Cardiac septum (tissue), 1 donor: ENCODE measurements at places on chromosomes 3 and 15. TPM values are rescaled to one million over a fixed set of nuclear protein-coding genes. Genes with fewer than 3 reads are reported as not detected.

GRCh38 chr15:63857461-63857856, 23.7 kb upstream of the HERC1 start:
- DNase-seq = no peak

- no peak for DNase-seq
Measured at GRCh38 chr3:42846685-42847522, 28.8 kb downstream of the CYP8B1 start.

The PRICKLE2 gene
- 12.4 TPM for total RNA-seq

DNA sequence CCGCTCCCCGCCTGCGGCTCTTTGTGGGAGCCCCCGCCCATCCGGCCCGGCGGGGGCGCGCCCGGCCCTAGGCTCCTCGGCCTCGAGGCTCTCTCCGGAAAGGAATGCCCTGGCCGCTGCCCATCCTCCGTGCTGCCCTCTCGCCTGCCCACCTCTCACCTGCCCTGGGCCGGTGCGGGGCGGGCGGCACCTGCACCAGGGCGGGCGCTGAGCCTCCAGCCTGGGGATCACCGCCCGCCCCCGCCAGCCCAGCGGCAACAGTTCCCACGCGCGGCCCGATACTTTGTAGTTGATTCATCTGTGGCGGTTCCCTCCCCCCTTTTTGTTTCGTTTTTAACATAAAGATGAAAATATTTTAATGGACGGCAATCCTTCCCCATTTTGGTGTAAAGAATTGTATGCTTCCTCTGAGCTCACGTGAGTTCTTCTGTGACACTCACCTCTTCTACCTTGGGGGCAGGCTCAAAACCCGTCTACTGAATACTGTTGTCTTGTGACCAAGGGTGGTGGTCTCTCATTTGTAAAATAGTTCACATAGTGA, 1.9 kb downstream of the KLF13 start:
- no peak for DNase-seq

The NFKBIZ gene
- total RNA-seq = 16.0 TPM

The TMA7 gene
- 192 TPM for total RNA-seq

The TRPM1 gene
- not detected for total RNA-seq

The TMEM207 gene
- not detected for total RNA-seq

DNA sequence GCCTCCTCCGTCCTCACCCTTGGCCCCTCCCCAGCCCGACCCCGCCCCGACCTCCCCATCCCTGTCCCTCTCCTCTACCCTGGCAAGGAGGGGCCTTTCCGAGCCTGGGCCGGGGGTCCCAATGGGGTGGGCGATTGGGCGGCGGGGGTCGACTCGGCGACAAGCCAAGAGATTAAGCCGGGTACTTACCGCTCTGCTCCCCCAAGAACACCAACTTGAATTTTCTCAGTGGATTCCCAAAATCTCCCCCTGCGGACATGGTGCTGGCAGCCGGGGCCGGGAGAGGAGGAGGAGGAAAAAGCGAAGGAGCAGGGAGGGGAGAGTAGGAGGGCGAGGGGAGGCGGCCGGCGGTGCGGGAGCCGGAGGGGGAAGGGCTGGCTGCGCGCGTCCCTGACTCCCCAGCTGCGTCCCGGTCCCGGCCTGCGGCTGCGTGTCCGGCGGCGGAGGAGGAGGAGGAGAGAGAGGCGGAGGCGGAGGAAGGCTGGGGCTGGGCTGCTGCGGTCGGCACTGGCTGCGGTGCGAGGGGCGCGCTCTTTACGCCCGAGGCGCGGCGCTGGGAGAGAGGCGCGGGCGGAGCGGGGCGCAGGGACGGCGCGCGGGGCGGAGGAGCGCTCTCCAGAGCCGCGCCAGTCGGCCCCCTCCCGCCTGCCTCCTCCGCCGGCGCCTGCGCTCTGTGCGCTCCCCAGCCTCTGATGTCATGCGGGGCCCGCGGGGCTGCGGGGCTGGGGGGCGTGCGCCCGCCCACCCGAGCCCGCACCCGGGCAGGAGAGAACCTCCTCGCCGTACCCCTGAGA, at the start of gene RAB6B:
Gene RAB6B, minus strand, starts transcription at position 675 of the 794 bp plus-strand sequence. Its CDS starts 416 bp downstream, at position 259.
- peak; percentile 72 for DNase-seq

- no peak for DNase-seq
Measured at GRCh38 chr3:101009386-101009785, 16.2 kb upstream of the ABI3BP start.

GRCh38 chr3:13040361-13041074, 32.7 kb downstream of the IQSEC1 start:
- DNase-seq = no peak

DNA sequence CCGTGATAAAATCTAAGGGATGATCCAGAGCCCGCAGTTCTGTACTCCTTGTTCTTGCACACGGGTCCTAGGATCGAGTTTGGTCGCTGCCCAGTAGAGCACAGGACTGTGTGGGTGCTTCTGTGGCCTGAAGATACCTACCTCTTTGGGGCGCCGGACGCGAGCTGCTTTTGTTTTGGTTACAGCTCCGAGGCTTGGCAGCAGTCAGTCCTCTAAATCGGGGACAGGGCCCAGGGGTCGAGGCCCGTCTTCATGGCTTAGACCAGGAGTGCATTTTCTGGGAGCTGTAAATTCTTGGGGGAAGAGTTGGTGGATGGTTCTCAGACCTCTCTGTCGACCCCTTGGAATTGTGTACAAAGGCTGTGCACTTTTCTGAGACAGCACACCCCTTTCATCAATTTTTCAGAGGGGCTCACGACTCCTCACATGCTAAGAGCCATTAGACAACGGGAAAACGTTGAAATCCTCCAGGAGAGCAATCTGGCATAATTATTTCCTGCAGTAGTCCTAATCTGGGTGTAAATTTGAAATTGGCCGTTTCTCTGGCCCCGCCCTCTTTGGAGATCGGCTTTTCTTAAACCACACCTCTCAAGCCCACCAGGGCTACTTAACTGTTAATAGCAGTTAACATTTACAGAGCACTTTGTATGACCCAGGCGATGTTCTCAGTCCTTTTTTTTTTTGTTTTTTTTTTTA, 928 bp downstream of the CEP97 start:
- DNase-seq = peak; percentile 83

- DNase-seq = no peak
Measured at GRCh38 chr3:172031996-172032395, 7.4 kb upstream of the FNDC3B start.

- no peak for DNase-seq
Measured at GRCh38 chr3:117253636-117254035, 544.1 kb downstream of the TUSC7 start.

The CACNA2D2 gene
- 1.4 TPM for total RNA-seq

DNA sequence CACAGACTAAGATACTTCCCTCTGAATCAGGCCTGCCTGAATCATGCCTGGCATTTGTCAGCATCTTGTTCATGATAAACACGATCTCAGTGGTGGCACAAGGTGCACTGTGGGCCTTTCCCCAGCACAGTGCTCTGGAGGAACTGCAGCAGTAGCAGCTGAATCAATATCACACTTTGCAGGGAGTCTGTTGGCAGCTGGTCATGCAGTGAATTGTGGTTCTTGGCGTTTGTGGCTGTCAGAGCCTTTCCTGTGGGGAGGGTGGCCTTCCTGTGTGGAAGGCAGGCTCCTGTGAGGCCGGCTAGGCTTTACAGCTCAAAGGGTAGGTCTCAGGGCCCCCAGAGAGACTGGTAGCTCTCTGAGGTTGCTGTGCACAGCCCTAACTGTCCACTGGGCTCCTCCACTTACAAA, 54.4 kb upstream of the TLE3 start:
- peak; percentile 76 for DNase-seq
